ENCODE measurements at places on chromosomes 12 and 14. TPM values are rescaled to one million over a fixed set of nuclear protein-coding genes. Genes with fewer than 3 reads are reported as not detected.

TAS2R13 gene
- 0.70 TPM for total RNA-seq

RIMBP2 gene
- not detected for total RNA-seq

SAMD4A gene
- total RNA-seq, result 17.0 TPM

GPRC5A gene
- total RNA-seq, result 11.6 TPM

TESPA1 gene
- not detected for total RNA-seq

PLBD1 gene
- total RNA-seq, result 0.38 TPM

SDR9C7 gene
- total RNA-seq, result not detected

TEX52 gene
- total RNA-seq, result not detected

MYO1A gene
- 0.12 TPM for total RNA-seq

LRCOL1 gene
- not detected for total RNA-seq

TAS2R8 gene
- total RNA-seq, result not detected

KLRC2 gene
- total RNA-seq, result not detected

TAS2R19 gene
- 4.3 TPM for total RNA-seq

C1QL4 gene
- total RNA-seq, result not detected
